T-helper 2 cell (primary cell): ENCODE measurements at places on chromosomes 11 and 22.

DNA sequence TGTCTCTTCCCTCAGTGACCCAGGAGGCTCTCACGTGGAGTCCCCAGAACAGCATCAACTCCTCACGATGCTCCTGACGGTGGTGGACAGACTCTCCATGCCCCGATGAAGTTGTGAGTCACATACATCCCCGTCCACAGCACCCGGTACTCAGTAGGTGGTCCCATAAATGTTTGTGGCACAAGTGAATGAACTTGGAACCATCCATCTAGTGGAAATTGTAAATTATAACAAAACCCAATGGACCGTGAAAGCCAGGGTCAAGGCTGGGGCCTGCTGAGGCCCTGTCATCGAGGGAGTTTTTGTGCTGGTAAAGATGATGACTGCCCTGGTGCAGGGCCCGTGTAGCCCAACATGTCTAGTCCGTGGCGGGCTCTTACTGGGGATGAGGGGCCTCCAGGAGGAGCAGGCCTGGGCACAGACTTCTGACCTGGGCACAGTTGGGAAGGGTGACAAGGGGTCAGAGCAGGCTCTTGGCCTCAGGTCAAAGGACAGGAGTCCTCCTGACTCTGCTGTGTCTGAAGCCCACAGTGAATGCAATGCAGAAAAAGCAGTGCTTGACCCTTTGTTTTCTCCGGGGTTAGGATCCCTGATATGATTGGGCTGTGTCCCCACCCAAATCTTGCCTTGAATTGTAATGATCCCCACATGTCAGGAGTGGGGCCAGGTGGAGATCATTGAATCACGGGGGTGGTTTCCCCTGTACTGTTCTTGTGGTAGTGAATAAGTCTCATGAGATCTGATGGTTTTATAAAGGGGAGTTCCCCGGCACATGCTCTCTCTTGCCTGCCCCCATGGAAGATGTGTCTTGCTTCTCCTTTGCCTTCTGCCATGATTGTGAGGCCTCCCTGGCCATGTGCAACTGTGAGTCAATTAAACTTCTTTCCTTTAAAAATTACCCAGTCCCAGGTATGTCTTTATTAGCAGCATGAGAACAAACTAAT lies 20.0 kb upstream of the SMIM38 start:
- DNase-seq = no peak

DNA sequence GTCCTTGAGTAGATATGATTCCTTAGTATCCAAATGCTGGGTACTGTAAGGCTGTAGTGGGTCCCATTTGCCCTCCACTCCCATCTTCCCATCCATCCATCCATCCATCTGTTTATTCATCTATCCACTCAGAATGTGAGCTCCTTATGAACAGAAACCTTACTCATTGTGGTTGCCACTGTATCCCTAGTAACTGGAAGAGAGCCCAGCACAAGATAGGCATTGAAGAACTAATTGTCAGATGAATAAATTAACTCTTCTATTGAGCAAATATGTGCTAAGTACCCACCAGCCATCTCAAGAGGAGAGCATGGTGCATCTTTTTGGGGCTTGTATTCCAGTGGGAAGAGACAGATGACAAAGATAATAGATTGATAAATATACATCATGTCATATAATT lies 86.4 kb upstream of the SEZ6L start:
- DNase-seq = no peak

DNA sequence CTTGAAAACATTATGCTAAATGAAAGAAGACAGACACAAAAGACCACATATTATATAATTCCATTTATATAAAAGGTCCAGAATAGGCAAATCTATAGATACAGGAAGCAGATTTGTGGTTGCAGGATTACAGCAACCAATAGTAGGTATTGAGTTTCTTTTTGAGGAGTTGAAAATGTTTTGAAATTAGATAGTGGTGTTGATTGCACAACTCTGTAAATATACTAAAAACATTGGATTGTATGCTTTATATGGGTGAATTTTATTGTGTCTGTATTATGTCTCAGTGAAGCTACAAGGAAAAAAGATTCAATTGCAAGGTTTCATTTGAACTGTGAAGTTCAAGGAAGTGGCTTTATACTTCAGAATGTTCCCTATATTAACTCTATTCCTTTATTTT lies 3.0 kb upstream of the RRAS2 start:
- no peak for DNase-seq

DNA sequence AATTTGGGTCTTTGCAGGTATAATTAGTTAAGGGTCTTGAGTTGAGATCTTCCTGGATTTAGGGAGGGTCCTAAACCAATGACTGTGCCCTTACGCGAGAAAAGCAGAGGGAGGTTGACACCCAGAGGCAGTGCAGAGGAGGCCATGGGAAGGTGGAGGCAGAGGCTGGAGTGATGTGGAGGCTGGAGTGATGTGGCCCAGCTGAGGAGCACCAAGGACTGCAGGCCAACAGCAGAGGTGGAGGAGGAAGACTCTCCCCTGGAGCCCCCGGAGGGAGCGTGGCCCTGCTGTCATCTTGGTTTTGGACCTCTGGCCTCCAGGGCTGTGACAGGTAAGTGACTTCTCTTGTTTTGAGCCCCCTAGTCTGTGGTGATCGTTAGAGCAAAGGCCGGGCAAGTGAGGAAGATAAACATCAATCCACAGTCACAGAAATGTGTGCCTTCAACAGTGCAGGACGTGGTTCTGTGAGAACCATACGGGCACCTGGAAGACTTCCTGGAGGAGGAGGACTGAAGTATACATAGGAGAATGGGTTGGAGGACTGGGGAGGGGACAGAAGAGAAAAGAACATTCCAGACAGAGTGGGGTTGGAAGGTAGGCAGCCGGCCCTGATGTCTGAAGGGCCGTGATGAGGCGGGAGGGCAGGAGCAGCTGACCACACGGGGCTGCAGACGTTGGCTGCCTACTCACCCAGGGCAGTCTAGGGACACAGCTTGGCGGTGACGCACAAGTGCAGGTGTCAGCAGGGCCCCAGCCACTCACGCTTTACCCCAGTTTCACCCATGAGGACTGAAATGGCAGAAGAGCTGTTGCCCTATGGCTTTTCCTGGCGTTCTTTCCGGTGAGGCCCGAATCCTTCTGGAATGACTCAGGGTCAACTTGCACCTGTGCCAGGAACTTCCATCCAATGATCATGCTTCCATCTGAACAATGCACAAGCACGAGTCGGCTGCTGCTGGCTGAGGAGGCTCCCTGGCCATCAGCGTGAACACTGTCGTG lies 270.2 kb downstream of the CTTN start:
- DNase-seq = no peak

- no peak for DNase-seq
Measured at GRCh38 chr22:18042685-18043084, 18.3 kb upstream of the MICAL3 start.
